ENCODE measurements at places on chromosomes 13 and 19. TPM values are rescaled to one million over a fixed set of nuclear protein-coding genes. Genes with fewer than 3 reads are reported as not detected.

Gene UQCR11
- total RNA-seq: 33.3 TPM

Gene KLHL26
- 2.5 TPM for total RNA-seq

Gene NBEA
- 84.3 TPM for total RNA-seq

Gene SIN3B
- total RNA-seq: 32.9 TPM

Gene ADPRHL1
- total RNA-seq: 6.0 TPM

Gene HNRNPA1L2
- 4.3 TPM for total RNA-seq

Gene ZNF227
- total RNA-seq: 34.5 TPM

Gene TGFBR3L
- not detected for total RNA-seq
